ENCODE measurements at places on chromosomes 5 and 9. TPM values are rescaled to one million over a fixed set of nuclear protein-coding genes. Genes with fewer than 3 reads are reported as not detected.

The SOX30 gene
- 0.10 TPM for total RNA-seq

The PCDHA9 gene
- total RNA-seq = 0.30 TPM

The EEIG1 gene
- total RNA-seq = 14.0 TPM

The TMOD1 gene
- 9.3 TPM for total RNA-seq

The QRFP gene
- total RNA-seq = not detected
